ENCODE measurements at places on chromosomes 2 and 18.
A peak's percentile ranks its signal among the peaks of the same experiment; 100 is the strongest.

DNA sequence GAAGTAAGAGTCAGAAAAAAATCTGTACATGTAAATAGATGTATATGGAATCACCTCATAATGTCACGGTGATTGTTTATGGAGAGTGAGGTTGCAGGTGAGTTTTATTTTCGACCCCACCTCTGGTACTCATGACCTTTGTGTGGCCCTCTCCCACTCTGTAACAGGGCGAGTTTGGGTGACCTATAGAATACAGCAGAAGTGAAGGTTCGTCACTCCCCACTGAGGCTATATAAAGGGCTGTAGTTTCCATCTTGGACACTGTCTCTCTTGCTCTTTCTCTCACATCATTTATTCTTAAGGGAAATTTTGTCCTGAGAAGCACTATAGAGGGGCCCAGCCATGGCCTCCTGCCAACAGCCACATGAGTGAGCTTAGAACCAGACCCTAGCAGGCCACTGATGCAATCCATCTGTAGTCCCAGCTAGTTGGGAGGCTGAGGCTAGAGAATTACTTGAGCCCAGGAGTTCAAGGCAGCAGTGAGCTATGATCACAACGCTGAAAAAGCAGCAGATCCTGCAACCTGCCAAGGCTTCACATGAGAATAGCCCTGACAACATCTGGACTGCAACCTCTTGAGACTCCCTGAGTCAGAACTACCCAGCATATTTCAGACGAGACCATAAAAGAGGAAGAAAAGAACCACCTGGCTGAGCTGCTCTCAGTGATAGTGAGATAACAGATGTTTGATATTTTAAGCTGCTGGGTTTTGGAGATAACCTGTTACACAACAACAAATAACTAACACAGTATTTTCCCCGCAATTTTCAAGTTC, 74.3 kb upstream of the SLC1A4 start:
- no peak for DNase-seq

DNA sequence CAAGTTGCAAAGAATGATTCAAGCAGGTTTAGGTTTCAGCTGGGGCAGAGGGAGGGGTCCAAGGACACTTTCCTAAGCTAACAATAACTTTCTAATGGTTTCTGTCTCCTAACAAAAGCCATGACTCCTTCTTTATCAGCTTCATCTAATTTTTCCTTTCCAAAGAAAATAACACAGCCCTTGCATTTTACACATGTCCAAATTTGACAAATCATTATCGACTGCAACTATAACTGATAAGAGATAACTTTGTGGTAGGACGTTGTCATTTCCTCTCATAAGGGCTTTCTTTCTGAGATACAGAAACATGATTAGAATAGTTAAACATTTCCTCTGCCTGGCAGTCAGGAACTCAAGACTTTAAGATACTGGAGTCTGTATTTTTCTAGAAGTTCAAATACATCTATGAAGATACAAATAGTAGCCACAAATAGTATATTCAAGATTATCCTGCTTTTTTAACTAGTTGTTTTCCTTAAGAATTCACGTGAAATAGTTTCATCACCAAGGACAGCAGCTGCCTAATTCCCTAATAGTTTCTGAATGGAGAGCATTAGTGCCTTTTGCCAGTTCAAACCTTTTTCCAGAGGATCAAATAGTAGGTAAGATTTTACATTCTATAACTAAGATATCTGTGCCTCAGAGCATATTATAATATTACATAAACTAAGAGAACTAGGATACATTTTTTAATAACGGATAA, 263.2 kb downstream of the EXOC6B start:
- no peak for DNase-seq

DNA sequence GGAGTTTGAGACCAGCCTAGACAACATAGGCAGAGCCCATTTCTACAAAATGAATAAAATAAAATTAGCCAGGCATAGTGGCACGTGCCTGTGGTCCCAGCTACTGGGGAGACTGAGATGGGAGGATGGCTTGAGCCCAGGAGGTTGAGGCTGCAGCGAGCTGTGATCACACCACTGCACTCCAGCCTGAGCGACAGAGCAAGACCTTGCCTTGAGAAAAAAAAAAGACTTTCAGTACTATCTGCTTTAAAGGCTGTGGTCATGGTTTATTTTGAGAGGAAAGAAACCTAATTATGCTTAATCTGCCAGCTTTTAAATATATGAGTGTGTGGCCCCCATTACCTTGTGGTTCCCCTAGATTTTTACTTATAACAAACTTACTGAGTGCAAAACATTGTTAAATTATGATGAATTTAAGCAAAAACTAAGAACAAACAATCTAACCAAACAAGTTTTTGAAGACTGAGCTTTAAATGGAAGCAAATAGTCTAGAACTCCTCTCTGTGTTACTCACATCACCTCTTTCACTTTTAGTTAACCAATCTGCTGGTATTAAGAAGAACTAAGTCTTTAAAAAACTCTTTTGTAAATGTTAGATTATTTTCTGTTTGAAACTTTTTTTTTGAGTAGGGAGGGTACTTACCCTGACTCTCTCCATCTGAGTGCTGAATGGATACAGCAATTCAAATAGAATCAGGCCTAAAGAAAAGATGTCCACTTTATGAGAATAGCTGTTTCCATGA, 65.4 kb downstream of the EIF2AK3 start:
- DNase-seq, result no peak

DNA sequence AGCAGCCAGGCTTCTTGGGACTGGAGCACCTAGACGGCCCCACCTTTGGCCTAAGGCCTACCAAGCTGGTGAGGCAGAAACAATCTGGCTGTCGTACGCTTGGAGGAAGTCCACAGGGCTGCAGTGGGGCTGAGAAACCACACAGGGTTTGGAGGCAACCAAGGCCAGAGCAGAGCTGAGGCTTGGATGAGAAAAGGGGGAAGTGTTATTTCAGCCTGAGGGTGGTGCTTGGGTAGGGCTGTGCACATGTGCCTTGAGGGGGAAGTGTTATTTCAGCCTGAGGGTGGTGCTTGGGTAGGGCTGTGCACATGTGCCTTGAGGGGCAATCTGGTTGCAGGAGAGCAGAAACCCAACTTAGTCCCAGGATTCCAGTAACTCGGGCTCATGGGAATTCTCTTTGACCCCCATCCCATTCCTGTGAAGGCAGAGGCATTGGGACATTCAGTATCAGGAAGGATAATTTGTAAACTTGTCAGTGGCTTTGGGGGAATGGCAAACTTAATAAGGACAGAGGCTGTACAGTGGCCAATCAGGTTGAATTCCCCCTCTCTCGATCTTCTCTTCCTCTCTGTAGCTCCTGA, 971 bp upstream of the FBXO41 start:
- no peak for DNase-seq

GRCh38 chr2:184780944-184781343, 182.6 kb downstream of the ZNF804A start:
- DNase-seq, result no peak

DNA sequence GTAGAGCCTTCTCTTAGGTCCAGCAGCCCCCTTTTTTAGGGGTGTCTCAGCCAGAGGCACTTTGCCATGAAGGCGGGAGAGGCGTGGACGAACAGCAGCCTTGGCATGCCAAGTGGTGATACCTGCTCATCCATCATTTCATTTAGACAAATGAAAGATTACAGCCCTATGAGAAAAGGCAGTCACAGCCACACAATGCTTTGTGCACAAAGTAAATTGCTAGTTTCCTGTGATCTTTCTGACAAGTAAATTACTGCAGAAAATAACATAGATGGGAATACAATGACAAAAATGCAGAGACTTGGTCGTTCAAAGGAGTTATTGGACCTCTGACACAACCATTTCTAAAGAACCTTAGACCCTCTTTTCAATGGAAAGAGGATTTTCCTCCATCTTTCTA, 94.9 kb downstream of the RND3 start:
- no peak for DNase-seq

DNA sequence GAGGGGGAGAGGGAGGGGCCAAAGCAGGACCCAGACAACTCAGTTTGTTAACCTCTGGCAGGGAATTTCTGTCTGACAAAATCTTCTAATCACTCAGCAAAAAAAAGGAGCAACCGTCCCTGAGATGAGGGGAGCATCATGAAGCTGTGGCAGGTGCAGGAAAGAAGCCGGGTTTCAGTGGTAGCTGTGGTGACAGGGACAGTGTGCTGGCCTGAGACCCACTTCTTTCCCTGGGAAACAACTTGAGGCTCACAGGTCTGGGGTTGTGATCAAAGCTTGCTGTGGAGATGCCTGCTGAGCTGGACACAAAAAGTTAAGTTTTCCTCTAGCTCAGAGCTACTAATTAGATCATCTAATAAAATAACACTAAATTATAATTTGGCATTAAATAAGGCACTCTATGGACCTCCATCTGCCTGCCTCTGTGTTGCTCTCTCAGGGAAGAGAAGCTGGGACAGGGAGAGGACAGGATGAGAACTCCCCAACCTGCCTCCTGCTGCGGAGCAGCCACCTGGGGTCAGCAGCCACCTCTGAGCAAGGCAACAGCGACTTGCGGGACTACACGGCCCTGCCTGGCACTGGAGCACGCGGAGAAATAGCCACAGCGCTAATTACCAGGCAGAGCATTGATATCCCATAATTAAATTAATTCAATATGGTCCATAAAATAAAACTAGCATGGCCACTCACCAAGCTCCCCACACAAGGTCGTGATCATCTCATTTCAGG, 104.6 kb upstream of the TEX51 start:
- DNase-seq, result no peak

DNA sequence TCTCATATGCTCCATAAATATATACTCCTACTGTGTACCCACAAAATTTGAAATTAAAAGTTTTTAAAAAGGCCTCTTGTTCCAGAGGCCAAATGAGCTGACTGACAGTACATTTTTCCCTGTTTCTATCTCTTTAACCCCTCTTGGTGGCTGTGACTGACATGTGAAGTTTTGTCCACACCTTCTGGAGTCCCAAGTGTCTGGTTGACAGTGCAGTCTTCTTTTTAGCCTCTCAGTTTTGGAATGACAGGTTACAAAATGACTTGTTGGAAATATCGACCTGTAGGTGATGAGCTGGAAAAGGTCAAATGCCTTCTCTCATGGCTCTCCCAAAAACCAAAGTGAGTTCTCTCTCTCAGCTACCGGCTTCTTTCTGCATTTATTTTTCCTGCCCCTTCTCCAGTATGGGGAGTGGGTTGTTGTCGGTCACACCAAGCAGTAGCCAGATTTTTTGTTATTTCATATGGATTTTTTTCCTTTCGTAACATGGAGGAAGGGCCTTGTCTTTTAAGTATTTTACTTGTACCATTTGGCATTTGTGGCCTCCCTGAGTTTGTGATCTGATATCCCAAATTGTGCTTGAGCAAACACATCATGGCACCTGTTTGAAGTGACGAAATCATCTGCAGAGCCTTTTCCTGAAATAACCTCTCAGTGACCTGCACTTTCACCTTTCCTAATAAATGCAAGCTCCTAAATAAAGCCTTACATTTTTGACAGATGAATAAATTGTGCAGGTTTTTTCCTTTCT, 143.9 kb downstream of the ESCO1 start:
- no peak for DNase-seq

- DNase-seq, result no peak
These were observed 14.2 kb upstream of the CLASP1 start for GRCh38 chr2:121663434-121663833.

GRCh38 chr2:98926601-98927000, 9.4 kb downstream of the CRACDL start:
- no peak for DNase-seq

DNA sequence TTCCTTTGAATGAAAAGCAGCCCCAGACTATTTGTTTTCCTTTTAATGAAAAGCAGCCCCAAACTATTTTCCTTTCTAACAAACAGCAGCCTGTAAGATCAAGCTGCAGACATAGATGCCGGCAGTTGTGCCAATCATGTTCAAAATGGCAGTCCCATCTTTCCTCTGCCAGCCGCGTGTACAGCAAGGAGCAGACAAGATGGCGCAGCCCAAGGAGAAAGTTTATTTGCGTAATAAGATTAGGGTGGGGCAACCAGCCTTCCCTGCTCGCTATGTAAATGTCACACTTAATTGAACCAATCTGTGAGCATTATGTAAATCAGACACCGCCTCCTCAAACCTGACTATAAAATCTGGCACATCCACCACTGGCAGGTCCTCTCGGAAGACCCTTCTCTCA, 226.0 kb downstream of the TGIF1 start:
- no peak for DNase-seq

- DNase-seq, result no peak
These were observed 18.2 kb downstream of the CDKL4 start for GRCh38 chr2:39225567-39225966.

DNA sequence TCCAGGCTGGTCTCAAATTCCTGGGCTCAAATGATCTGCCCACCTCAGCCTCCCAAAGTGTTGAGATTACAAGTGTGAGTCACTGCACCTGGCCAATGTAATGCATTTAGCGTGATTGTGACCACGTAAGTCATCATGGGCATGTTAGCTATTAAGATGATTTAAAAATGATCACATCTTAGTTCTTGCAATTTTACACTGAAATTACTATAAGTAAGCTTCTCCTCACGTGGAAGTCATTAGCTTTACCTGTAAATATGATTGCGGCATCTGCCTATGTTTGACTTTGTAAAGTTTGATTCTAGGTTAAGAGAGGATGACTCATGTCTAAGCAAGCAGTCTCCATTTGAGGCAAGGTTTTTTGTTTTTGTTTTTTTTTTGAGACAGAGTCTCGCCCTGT, 85.5 kb downstream of the PMAIP1 start:
- DNase-seq, result no peak

- DNase-seq, result no peak
These were observed 80.3 kb upstream of the GAREM1 start for GRCh38 chr18:32550963-32551362.

DNA sequence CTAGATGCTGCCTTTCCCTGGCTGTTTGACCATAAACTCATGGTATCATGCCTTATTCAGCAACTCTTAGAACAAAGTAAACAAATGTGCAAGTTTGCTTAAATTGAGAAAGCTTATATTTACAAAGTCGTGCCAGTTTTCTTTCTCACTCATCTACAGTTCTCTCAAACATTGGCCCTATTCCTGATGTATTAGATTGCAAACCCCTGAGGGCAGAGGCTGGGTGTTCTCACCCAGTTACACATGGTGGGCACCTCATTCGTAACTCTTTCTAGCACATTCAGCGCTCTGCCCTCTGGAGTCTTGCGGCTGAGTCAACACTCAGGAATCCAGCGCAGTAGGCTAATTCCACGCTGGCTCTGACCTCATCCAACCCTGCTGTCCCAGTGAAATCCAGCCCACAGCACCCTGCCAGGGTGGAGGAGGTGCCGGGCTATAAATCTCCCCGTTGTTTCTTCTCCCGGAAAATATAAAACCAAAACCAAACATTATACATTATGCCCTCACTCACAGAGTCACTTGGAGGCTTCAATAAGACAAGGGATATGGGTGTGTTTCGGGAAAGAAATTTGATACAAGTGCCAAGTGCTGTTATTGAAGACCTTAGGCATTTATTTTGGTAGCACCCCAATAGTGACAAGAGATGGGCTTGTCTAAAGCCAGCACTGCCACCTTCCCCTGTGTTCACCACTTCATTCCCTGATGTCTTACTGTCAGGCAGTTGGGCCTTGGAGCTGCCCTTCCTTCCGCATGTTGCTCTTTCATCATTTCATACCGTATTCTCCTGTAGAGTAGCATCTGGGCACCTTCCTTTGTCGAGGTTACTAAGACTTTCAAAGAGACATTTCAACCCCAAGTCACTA, 287.4 kb downstream of the PRKCE start:
- peak; percentile 2 for DNase-seq
